NCI-H1092 treated with DMSO at 0.1 percent for 48 hours (cell line): ENCODE measurements at places on chromosomes 16 and 17.

DNA sequence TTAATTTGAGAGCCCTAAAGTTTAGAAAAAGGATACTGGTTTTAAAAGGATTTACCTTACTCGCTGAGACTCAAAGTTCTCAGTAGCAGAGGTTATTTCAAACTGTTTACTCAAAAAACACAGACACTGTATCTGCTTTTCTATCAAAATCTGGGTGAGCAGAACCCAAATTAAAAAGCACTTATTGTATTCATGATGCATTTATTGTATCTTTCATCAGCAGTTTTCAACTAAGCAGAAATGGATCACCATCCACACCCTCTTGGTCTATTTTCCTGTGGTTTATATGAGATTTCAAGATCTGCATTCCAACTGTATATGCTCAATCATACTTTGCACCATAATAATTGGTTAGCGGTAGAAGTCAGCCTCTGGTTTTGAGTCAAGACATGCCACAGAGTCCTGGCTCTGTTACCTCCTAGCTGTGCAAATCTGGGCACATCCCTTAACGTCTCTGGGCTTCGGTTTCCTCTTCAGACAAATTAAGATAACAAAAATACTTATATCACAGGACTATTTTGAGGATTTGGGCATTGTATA lies 109.5 kb downstream of the ASIC2 start:
- DNase-seq, result no peak

- DNase-seq, result no peak
Observed at GRCh38 chr17:50184611-50185398, 16.6 kb downstream of the COL1A1 start.

GRCh38 chr16:24322106-24322505 lies 66.0 kb downstream of the CACNG3 start:
- no peak for DNase-seq

- no peak for DNase-seq
Observed at GRCh38 chr16:23528644-23529310, 18.5 kb upstream of the GGA2 start.

- DNase-seq, result no peak
Observed at GRCh38 chr16:66714062-66714461, 17.5 kb upstream of the CMTM4 start.

GRCh38 chr17:29645515-29646051 lies 22.9 kb upstream of the CORO6 start:
- no peak for DNase-seq

- no peak for DNase-seq
Observed at GRCh38 chr16:72481419-72481818, 309.5 kb upstream of the PMFBP1 start.

GRCh38 chr16:27642756-27643155 lies 92.8 kb downstream of the KATNIP start:
- DNase-seq, result no peak
